ENCODE measurements at places on chromosomes 16 and 17. TPM values are rescaled to one million over a fixed set of nuclear protein-coding genes. Genes with fewer than 3 reads are reported as not detected.

The TAC4 gene
- total RNA-seq: not detected

The C1QTNF1 gene
- total RNA-seq: 9.1 TPM

The PRM2 gene
- not detected for total RNA-seq

The DHX58 gene
- total RNA-seq: 10.2 TPM

The ACSM3 gene
- total RNA-seq: 1.4 TPM

The CDH8 gene
- under 0.01 TPM for total RNA-seq

The PRSS33 gene
- not detected for total RNA-seq

The PNMT gene
- 0.31 TPM for total RNA-seq

The ZDHHC1 gene
- total RNA-seq: 2.8 TPM

The NF1 gene
- 14.6 TPM for total RNA-seq

The TMEM238L gene
- total RNA-seq: not detected

The DDX19B gene
- 22.7 TPM for total RNA-seq

The IL4R gene
- total RNA-seq: 35.9 TPM
